ENCODE measurements at places on chromosomes 2 and 18.
A peak's percentile ranks its signal among the peaks of the same experiment; 100 is the strongest.

GRCh38 chr2:120251880-120252224 is 800 bp upstream of the RALB start:
- no peak for DNase-seq

- DNase-seq: no peak
Measured at GRCh38 chr2:59961746-59962145, 591.7 kb downstream of the BCL11A start.

DNA sequence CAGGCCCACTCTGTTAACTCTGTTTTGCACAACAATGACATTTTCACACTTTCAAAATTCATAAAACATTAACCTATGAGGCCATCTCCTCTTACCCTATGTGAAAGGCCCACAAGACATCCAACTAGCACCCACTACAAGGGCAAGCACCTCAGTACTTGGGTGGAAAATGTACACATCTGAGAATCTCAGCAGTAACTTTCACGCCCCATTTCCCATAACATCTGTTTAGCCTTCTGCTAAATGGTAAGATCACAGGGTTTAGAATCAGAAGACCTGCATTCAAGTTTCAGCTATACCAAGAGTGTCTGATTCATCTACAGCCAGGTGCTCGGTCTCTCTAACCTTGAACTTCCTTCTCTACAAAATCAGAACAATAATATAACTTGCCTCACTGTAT is 89.2 kb downstream of the SP100 start:
- no peak for DNase-seq

DNA sequence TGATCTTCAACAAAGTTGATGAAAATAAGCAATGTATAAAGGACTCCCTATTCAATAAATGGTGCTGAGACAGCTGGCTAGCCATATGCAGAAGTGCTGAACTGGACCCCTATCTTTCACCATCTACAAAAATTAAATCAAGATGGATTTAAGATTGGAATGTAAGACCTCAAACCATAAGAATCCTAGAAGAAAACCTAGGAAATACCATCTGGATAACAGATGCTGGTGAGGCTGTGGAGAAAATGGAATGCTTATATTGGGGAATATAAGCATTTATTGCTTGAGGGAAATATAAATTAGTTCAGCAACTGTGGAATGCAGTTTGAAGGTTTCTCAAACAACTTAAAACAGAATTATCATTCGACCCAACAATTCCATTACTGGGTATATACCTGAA is 89.6 kb downstream of the GCA start:
- no peak for DNase-seq

- no peak for DNase-seq
Measured at GRCh38 chr2:58749041-58749440, 507.9 kb upstream of the FANCL start.

- DNase-seq: no peak
Measured at GRCh38 chr18:34691614-34692013, 18.5 kb upstream of the DTNA start.

GRCh38 chr2:180938451-180938850 is 42.0 kb upstream of the UBE2E3 start:
- no peak for DNase-seq

DNA sequence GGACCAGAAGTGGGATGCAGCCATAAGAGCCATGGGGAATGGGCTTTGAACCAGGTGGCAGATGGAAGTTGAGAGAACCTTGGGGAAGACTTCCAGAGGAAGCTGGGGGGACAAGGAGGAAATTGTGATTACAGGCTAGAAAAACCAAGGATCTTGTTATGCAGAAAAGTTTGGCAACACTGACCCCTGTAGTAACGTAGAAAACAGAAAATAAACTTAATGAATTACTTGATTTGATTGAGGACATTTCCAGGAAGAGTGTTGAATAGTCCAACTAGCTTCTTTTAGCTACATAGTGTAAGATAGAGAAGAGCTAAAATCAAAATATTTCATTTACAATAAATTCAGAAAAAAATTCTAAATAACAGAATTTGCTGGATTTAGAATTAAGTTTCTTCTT is 91.9 kb upstream of the GPC1 start:
- DNase-seq: no peak

DNA sequence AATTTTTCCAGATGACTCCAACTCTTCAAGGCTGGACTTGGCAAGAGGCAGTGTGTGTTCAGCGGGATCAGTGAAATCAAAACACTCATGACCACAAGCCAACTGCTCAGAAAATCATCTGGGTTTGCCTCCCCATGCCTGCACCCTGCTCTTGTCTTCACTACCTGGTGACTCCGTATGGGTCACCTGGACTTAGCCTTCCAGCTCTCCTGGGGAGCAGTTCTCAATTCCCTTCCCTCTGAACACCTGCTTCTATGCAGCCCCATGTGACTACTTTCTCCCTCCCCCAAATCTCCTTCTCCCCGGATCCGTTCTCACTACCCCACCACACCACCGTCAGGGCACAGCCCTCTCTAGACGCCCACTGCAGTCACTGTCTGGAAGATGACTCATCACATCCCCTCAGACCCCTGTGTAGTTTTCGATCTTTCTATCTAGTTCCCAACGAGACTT is 130.2 kb upstream of the ID2 start:
- DNase-seq: no peak

DNA sequence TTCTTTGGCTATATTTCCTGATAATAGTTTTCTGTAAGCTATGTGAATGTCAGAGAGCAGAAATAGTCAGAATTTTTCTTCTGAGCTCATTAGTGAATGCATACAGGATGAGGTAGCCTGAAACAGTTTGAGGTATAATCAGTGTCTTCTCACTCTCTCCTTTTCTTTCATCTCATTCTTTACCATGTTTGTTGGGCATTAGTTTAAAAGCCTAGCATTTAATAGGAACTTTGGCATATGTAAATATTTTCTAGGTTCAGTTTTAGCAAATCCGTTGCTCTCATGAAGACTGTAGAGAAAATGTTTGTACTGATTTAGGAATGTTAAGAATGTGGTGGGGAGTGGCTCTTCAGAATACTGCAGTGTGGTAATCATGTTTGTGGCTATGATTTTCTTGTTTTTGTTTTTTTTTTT is 119.4 kb downstream of the PARD3B start:
- DNase-seq: peak; percentile 38

DNA sequence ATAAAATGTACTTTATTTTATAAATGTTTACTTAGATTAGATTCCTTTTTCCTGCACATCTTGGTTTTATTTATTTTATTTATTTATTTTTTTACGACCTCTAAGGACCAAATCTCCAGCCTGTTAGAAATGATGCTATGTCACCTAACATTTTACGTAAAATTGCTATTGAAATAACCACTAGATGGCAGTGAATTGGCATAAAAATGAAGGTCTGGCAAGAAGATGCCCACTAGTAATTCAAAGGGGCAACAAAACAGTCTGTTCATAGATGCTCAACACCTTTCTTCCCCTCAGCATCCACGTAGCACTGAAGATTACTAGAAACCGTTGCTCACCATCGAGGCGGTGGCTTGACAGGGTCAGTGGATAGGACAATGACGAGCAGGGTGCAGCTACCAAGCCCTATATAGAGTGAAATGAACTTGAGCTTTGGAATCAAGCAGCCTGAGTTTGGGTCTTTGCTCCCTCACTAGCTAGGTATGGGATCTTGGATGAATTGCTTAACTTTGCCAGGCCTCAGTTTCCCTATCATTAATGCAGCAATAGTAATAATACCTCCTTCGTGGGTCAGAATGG is 128.7 kb upstream of the L3MBTL4 start:
- DNase-seq: peak; percentile 44

DNA sequence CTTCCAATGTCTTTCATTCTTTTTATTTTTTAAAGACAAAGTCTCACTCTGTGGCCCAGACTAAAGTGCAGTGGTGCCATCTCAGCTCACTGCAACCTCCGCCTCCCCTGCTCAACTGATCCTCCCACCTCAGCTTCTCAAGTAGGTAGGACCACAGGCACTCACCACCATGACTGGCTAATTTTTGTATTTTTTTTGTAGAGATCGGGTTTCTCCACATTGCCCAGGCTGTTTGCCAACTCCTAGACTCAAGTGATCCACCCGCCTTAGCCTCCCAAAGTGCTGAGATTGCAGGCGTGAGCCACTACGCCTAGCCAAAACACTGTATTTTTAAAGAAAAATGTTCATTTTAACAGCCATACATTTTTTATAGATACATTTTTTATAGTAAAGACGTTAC is 12.7 kb downstream of the GCKR start:
- no peak for DNase-seq

GRCh38 chr2:677959-678550 is 849 bp upstream of the TMEM18 start:
- no peak for DNase-seq

DNA sequence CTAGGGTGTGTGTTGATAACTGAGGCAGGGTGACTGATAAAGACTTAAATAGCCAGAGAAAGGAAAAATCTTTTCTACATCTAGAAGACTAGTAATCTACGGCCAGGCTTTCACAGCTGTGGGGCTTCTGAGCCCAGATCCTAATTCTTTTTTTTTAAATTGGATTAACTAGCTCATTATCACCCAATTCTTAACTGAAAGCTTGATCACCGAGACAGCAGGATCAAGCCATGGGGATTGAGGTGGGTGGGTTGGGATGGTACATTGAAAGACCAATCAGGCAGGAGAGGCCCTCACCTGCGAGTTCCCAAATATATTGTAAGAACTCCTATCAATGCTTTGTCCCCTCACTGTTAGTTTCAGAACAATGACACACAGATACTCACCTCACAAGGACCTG is 20.0 kb upstream of the NFE2L2 start:
- no peak for DNase-seq

Measured in renal pelvis (tissue), 12 donors.